NCI-H2107 (cell line): ENCODE measurements at places on chromosomes 5 and 9.

GRCh38 chr9:75046725-75047345 lies 18.7 kb upstream of the CARNMT1 start:
- DNase-seq, result no peak

- DNase-seq, result no peak
These were observed 6.6 kb upstream of the PHYHD1 start for GRCh38 chr9:128913995-128914772.

DNA sequence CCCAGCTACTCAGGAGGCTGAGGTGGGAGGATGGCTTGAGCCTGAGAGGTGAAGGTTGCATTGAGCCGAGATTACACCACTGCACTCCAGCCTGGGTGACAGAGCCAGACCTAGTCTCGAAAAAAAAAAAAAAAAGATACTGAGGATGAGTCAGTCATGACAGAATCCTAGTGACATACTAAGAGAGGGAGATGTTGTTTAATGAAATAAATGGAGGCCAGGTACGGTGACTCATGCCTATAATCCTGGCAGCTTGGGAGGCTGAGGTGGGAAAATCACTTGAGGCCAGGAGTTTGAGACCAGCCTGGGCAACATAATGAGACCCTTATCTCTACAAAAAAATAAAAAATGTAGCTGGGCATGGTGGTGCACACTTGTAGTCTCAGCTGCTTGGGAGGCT lies 107.2 kb downstream of the ZFAND5 start:
- DNase-seq, result no peak

GRCh38 chr9:132820169-132820944 lies 57.7 kb downstream of the AK8 start:
- no peak for DNase-seq

DNA sequence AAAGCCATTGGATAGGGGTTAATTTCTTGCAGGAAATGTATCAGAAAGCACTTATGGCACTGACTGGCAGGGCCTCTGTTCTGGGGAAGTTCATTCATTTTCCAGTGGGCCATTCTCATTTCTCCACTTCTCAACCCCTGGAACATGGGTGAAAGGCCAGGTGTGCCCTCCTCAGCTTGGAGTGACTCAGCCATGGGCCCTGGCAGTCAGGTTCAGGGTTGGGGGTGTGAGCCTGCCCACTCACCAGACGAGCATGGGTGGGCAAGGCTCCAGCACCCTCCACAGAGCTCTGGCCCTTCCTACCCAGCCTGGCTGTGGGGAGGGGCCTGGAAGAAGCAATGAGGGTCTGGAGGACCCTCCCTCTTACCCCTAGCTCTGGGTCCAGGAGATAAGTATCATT lies 174.4 kb downstream of the HSPA4 start:
- no peak for DNase-seq

DNA sequence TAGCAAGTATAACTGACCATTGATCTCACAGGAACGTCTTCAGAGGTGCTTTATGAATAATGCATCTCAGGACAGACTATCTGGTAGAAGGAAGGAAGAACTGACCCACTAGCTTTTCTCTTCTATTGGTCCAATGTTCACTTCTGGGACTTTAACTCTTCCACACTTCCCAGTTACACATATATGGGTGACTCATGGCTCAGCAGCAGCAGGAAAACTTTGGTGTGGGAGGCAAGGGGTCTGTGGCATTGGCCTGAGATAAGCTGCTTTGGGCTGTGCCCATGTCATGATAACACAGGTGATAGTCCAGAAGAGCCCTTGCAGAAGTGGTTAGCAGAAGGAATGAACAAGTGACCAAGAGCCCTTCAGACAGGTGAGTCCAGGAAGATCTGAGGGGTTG lies 148.8 kb downstream of the RAB3C start:
- no peak for DNase-seq

- no peak for DNase-seq
These were observed 102.5 kb downstream of the ST8SIA4 start for GRCh38 chr5:100800562-100800961.

DNA sequence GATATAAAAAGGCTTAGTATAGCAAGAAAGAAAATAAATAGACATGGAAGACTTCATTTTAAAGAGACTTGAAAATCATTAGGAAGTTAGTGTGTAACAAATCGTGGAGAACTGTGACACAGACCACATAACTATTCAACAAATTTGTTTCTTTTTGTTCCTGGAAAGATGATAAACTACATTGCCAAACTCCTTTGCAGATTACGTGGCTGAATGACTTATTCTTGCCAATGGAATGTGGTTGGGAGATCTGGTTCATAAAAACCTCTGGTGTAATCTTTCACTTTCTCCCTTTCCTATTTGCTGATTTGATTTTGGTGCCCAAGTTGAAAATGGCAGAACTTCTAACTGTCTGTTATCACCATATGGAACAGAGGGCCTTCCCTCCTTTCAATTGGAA lies 328.9 kb upstream of the MEF2C start:
- DNase-seq, result no peak

DNA sequence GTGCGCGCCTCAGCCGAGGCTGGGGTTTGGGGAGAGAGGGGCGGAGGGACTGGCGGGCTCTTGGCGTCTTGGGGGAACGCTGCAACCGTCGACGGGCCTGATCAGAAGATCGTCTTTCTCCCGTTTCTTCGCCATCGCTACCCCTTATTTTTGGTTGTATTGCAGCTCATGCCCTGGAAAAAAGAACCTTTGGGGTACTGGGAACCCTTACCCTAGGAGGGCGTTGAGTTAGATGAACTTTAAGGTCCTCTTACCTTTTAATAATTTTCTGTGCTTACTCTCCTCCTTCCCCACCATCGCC lies 719 bp downstream of the PAIP2 start:
- no peak for DNase-seq

GRCh38 chr9:113906411-113907110 lies 30.5 kb downstream of the ZNF618 start:
- no peak for DNase-seq

- no peak for DNase-seq
These were observed 26.1 kb downstream of the TTC23L start for GRCh38 chr5:34865091-34865490.

GRCh38 chr9:93645149-93645889 lies 68.9 kb downstream of the PHF2 start:
- no peak for DNase-seq

DNA sequence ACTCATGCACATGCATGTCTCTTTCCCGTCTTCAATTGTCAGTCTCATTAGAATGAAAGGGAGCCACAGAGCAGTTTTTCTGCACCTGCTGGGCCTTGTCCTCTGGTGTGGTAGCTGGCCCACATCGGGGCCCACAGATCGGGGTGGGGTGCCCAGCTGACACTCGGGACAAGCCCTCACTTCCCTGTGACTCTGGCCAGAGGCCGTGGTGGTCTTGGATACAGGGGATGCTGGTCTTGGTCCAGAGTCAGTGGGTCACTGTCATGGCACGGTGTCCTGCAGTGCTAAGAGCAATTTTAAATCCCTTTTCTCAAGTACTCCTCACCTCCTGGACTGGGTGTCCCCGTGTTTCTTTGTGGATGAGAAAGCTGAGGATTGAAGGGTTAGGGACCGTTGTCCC lies 193.2 kb downstream of the CACNA1B start:
- no peak for DNase-seq

DNA sequence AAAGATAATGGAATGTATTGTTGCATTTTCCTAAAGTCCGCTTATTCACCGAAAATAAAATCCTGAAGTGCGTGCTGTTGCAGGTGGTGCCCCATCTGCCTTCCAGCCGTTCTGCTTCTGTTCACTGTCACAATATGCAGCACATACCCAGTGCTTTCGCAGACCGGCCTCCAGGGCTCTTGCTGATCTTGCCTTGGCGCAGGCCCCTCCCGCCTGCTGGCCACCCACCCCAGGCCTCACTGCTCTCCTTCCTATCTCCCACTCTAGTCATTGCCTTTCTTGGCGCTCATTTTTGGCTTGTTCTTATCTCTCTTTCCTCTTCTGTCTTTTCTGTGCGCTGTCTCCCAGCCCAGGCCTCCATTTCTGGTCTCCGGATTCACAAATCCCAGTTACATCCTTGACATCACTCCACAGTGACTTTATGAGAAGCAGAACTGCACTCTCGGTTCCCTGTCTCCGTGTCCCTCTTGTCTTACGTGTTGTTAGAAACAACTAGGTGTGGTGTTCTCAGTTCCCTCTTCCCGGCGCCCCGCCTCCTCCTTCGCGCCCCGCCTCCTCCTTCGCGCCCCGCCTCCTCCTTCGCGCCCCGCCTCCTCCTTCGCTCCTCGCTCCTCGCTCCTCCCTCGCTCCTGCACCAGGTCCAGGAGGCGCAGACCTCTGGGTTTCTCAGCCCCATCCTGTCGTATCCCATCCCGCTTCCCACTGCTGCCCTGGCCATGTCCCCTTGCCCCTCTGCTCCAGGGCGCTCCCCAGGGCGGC lies 201.7 kb upstream of the OTULINL start:
- DNase-seq, result no peak

GRCh38 chr9:94911986-94912635 lies 185.6 kb downstream of the AOPEP start:
- DNase-seq, result no peak

GRCh38 chr9:137192859-137193258 lies 4.4 kb downstream of the SSNA1 start:
- DNase-seq, result no peak

DNA sequence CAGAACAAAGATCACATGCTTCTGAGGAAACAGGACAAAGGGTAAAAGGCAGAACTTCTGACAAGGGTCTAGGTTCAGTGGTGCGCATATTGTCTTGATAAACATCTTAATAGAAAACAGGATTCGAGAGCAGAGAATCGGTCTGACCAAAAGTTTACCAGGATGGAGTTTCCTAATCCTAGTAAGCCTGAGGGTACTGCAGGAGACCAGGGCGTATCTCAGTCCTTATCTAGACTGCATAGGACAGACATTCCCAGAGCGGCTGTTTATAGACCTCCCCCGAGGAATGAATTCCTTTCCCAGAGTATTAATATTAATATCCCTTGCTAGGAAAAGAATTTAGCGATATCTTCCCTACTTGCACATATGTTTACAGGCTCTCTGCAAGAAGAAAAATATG lies 32.4 kb upstream of the TNFSF8 start:
- DNase-seq, result no peak

GRCh38 chr9:132823370-132824145 lies 54.5 kb downstream of the AK8 start:
- no peak for DNase-seq

- no peak for DNase-seq
These were observed 131.8 kb upstream of the RGMB start for GRCh38 chr5:98641671-98642070.

GRCh38 chr5:81265101-81265500 lies 32.0 kb downstream of the CKMT2 start:
- DNase-seq, result no peak

- no peak for DNase-seq
These were observed 138.6 kb upstream of the PLCXD3 start for GRCh38 chr5:41648996-41649395.

DNA sequence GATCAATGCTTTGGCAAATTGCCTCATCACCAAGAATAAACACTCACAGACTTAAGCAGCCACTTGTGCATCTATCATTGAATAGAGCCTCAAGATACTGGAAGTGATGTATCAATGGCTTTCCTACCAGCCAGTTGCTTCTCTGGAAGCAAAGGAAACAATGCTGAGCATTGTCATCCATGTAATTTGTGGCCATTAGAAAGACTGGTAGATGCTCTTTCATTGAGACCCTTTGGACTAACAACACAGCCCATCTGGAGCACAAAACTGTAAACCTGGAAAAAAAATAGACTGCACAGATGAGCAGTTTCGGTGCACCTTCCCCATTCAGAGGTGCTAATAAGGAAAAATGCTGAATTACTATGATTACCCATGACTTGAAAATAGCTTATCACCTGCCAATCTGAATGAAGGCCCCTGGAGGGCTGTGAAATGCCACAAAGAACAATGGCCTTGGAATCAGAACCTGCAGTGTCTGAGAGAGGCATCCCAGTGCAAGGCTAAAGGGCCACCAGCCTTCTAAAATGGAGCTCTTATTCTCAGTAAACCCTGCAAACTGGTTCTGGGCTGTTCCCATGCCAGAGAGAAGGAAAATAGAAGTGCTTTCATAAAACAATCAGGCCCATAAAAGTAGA lies 127.5 kb downstream of the RFK start:
- no peak for DNase-seq

DNA sequence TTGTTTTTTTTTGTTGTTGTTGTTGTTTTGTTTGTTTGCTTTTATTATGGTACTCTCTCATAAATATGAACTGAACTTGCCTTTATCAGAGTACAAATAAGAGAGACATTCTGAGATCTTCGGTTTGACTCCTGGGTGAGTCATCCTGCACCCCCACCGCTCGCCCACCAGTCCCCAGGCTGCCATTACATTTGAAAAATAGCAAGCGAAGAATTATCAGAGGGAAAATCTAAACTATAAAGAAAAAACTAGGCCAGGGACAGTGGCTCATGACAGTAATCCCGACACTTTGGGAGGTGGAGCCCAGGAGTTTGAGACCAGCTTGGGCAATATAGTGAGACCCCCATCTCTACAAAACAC lies 122.1 kb upstream of the MAP3K1 start:
- no peak for DNase-seq

DNA sequence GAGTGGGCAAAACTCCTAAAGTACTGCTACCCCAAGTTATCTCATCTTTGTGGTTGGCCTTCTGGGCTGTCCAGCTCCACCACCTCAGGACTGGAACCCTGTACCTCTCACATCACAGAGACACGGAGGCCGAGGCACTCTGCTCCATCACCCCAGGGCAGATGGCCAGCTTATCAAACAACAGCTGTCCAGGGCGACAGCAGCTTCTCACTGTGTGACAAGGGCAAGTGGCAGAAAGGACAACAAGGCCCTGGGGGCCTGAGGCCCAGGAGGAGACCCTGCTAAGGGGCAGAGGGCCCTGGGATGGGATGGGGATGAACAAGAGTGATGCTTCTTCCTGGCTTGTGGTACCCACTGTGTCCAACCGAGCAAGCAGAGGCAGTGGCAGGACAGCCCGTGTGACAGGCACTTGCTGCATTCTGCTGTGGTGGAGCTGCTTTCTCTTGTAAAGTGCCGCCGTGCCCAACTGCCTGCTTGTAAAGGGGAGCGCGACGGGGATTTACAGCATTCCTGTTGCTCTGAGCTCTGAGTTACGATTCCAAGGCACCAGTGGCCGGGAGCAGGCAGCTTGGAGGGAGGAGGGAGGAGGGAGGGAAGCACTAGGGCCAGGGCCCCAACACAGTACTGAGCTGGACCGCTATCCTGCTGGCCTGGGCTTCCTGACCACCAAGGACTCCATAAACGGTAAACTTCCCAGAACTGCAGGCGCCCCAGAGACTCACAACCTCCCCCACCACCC lies 71.2 kb downstream of the SHB start:
- no peak for DNase-seq

- no peak for DNase-seq
These were observed 550.9 kb downstream of the CHSY3 start for GRCh38 chr5:130455175-130455574.

DNA sequence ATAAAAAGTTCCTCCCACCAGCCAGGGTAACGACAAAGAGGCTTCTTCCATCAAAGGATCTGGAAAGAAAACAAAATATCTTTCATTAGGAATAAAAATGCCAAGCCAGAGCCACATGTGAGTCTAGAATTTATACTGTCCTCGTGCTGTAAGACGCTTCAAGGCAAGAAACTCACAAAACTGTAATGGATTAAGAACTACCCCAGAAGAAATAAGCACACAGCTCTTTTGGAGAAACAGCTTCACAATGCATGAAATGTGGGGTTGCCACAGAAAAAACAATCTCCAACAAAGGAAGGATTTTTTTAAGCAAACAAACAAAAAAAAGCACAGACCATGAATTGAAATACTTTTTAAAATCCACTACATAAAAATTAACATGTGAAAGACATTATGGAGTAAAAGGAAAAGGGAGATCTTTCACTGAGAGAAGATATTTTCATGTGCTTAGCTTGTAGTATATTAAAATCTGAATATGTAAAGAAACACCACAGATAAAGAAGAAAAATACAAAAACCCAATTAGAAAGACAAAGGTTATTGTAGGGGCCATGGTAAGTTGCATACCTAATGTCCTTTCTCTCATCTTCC lies 140.5 kb upstream of the NFIL3 start:
- no peak for DNase-seq
